Anterior cingulate cortex (tissue), 58 donors: ENCODE measurements at places on chromosomes 12 and 14.

- no peak for DNase-seq
Observed at GRCh38 chr14:34723867-34724266, 9.5 kb upstream of the CFL2 start.

DNA sequence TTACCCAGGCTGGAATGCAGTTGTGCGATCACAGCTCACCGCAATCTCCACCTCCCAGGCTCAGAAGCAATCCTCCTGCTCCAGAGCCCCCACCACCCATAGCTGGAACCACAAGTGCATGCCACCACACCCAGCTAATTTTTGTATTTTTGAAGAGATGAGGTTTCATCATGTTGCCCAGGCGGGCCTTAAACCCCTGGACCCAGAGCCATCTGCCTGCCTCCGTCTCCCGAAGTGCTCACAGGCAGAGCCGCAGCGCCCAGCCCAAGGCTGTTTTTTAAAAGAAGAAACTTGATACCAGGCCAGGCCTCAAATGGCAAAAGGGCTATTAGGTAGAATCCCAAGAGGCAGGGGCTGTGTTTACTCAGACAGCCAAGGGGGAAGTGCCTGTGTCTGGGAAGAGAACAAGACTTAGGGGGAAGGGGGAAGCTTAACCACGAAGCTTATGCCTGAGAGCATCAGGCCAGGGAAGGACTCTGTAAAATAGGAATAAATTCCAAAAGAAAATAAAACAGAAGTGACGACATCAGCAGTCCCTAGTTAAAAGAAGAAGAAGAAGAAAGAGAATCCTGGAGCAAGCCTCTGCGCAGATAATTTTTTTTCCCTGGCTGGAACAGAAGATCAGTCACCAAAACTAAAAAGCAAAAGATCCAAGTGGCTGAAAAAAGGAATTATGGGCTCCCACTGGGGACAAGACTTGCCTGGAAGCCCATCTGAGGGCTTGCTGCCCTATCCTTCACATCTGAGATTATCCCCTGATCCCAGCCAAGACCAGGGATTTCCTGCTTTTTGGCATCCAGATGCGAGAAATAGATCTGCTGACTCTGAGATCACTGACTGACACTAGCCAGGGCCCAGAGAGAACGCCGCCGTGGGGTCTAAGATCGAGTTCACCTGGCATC lies 170.5 kb downstream of the NDUFA12 start:
- no peak for DNase-seq

GRCh38 chr12:15597125-15597830 lies 191.9 kb downstream of the EPS8 start:
- no peak for DNase-seq

DNA sequence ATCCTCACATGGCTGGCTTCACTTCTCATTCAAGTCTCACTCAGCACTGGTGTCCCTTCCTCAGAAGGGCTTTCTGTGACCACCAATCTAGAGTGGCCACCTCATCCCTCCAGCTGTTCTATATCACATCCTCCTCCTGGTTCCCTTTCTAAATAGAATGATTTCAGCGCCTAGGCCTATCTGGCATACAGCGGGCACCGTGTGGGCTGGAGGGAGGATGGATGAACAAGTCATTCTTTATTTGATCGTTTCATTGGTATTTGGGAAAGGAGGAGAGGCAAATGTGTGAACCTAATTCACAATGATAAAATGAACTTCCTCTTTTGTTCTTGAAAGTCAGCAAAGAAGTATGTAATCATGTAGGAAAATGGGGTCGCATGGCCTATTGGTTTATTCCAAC lies 394.2 kb downstream of the DPF3 start:
- DNase-seq: no peak

- DNase-seq: no peak
Observed at GRCh38 chr12:99906786-99907579, 77.8 kb downstream of the ANKS1B start.

DNA sequence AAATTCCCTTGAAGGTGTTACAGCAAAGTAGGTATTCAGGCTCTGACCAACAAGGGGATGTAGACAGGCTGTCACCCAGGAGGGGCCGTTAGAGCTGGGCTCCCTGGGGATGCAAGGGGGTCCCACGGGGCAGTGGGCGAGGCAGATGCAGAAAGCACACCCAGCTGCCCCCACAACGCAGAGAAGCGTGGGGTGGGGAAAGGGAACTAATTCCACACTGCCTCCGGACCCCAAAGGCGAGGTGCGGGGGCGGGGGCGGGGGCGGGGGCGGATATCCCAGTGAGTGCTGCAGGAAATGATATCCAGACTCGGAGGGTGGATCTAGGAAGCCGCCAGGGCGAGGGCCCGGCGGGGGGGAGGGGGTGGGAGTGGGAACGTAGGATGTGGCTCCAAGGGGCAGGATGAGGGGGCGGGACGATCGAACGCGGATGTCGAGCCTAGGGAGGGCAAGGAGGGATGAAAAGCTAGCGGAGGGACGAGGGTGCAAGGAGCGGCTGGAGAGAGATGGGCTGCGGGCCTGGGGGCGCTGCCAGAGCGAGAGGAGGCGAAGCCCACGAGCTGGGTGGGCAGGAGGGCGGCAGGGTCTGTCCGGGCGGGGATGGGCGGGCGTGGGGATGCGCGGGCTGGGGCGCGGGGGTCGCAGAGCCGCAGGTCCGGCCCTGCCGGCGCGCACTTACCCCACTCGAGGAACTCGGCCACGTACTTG lies 874 bp downstream of the CDC42BPB start:
- no peak for DNase-seq

DNA sequence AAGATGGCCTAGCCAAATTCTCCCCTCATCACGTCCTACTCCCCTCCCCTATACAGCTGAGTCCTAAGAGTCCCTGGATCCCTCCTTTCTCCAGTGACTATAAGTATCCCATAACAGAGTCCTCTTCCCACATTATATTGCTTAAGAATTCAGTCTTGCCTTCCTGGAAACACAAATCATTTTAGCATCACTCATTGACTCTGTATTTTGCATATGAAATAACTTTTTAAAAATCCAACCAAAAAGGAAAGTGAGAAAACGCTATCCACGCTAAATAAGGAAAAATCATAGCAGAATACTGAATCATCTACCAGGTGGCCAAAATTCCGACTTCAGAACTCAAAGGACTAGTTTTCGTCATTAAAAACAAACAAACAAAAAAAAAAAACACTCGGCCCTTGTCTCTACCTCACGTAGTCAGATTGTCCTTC lies 130.2 kb downstream of the GCH1 start:
- DNase-seq: no peak

GRCh38 chr12:12079291-12079690 lies 8.6 kb downstream of the BCL2L14 start:
- no peak for DNase-seq

GRCh38 chr12:128798571-128799341 lies 25.0 kb downstream of the SLC15A4 start:
- no peak for DNase-seq

GRCh38 chr12:57320639-57321038 lies 69.7 kb upstream of the STAC3 start:
- DNase-seq: no peak

- DNase-seq: no peak
Observed at GRCh38 chr14:20755037-20755436, 9.3 kb downstream of the EDDM3A start.

DNA sequence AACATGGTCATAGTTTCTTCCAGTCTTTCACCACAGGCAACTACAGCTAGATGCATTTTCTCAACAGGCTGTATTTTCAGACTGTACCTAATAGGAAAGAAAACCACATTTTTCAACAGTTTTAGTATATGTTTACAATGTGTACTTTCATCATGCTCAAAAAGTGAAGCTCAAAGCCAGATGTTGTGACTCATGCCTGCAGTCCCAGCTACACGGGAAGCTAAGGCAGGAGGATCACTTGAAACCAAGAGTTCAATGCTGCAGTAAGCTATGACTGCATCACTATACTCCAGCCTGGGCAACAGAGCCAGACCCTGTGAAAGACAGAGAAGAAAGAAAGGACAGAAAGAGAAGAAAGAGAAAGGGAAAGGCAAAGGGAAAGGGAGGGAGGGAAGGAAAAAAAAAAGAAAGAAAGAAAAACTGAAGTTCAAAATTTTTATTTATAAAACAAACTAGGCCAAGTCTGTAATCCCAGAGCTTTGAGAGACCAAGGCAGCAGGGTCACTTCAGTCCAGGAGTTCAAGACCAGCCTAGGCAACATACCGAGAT lies 25.5 kb downstream of the GXYLT1 start:
- DNase-seq: no peak

DNA sequence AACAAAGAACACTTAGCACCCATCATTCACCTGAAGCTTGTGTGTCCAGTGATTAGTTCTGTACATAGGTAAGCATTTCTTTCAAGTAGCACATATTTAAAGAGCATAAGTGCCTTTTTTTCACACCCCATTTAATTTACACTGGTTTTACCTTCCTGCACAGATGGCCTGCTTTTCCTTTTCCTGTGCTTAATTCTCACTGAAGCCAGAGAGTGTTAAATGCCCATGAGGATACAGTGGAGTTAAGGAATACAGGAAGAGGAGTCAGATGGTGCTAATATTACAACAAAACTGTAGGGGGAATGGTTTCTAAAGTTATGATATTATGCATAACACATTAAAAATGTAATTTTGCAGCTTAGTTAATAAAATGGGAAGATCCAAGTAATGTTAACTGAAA lies 31.0 kb upstream of the SLC38A1 start:
- no peak for DNase-seq

- no peak for DNase-seq
Observed at GRCh38 chr12:27382924-27383323, 50.3 kb downstream of the BMAL2 start.

DNA sequence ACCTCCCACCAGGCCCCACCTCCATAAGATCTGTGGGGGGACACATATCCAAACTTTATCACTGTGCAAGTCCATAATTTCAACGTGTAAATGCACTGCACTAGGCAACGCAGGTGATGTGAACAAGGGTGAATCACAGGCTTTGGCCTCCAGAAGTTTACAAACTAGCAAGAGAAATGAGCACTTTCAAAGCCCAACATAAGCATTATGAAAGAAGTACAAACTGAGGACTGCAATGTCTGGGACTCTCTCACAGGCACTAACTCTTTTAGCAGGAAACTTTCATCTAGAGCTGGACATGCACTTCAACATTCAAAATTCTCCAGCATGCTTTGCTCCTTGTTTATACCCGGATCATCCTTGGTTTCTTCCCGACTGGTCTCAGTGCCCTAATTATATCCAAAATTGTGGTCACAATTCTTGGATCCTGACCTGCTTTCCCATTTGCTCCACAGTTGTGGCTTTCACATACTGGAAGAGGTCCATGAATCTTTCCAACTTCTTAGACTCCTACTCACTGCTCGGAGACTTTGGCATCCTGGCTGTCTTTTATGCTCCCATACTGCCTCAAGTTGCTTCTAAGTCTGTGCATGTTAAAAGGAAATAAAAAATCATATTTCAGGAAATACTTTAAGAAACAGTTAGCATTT lies 44.9 kb upstream of the STRAP start:
- no peak for DNase-seq

DNA sequence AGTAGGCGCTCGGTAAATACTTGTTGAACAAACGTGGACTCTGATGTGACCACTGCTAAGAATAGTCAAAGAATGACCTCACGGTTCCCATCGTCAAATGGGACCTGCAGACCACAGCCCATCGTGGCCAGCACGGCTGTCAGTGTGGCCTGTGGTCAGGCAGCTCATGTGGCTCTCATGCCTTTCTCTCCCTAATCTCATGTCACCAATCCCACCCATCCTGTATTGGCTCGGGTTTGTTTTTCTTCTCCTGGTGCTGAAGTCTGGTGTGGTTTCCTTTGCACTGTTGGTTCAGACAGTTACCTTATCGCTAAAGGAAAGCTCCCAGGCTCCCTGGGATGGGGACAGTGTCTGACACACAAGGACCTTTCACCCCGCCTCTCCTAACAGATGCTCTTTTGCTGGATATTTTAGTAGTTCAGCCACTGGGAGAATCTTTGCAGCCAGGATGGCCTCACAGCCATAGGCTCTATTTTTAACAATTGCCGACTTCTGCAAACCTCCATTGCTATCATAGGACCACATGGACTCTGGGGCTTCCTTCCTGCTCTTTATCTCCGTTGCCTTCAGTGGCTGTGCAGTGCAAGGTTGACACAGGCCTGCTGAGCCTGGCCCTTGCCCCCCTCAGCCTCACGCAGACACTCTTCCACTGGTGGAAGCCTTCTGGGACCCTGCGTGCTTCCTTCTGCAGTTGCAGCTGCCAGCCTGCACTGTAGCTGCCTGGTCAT lies 293.1 kb upstream of the FKBP4 start:
- no peak for DNase-seq

DNA sequence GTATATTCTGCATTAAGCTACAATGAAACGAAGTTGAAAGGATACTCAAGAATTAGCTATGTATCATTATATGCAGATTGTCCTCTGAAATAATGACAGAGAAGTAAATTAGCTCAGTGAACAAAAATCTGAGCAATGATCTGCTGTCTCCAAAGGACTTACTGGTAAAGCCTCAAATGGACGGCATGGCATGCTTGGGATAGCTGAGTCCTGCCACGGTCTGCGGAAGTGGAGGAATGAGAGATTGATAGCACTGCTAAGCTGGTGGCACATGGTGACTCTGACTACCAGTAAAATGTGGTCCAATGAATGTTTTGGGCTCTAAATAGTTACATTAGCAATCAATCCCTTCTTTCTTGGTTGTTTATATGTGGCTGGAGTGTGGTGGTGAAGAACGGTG lies 3.7 kb upstream of the DENND5B start:
- DNase-seq: no peak

- no peak for DNase-seq
Observed at GRCh38 chr14:54023027-54023426, 66.4 kb upstream of the BMP4 start.

DNA sequence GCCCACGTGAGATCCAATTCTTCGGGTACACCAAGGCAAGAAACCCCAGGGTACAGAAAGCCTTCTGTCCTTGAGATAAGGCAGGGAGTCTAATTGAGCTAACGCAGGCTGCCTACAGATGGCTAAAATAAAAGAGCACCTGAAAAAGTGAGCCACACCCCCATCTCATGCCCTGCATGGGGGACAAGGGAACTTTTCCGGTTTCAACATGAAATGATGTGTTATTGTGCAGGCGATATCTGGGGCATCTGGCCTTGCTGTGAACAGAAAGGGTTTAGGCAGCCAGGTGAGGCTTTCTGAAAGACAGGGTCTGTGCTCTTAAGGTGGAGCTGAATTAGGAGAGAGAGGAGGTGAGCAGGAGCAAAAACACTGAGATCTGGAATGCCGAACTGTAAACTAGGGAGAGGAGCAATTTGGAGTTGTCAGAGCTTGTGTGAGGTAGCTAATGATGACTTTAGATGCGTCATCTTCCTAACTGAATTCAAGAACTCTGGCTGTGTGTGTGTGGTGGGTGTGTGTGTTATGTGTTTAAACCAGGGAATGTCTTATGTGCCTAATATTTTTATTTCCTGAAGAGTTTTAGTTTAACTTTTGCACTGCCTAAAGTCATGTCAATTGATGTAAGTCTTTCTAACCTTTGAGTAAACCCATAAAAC lies 20.1 kb upstream of the LDHB start:
- no peak for DNase-seq

- DNase-seq: no peak
Observed at GRCh38 chr14:69281450-69282169, 21.7 kb downstream of the GALNT16 start.

DNA sequence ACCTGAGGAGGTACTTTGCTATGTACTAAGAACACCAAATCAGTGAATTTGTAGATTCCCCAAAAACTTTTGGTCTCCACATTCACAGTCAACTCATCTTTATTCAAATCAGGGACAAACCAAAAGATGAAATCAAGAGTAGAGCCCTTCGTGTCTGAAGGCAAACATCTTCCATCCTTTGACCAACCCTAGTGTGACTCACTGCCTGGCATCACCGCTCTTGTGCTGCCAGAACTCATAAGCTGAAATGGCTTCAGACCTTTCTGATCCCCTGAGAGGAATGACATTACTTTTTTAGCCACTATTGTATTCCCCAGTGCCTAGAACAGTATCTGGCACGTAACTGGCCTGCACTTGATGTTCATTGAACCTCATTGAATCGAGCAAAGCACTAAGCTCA lies 50.1 kb downstream of the GOLGA5 start:
- DNase-seq: no peak
